Neural progenitor cell (in vitro differentiated cells): ENCODE measurements at places on chromosomes 1 and 21. TPM values are rescaled to one million over a fixed set of nuclear protein-coding genes. Genes with fewer than 3 reads are reported as not detected.

The LRRC41 gene
- total RNA-seq = 43.1 and 86.2 TPM in 2 replicates

The CLDN17 gene
- not detected in 2 replicates for total RNA-seq

The PLEKHO1 gene
- total RNA-seq = 39.3 and 43.3 TPM in 2 replicates

The FAM131C gene
- 0.13 and 2.6 TPM in 2 replicates for total RNA-seq

The RGS16 gene
- 12.5 and 16.4 TPM in 2 replicates for total RNA-seq

The PCP4L1 gene
- 0.46 and 0.69 TPM in 2 replicates for total RNA-seq

The PTGS2 gene
- total RNA-seq = 0.03 and 0.37 TPM in 2 replicates

The IGSF3 gene
- total RNA-seq = 24.0 and 33.7 TPM in 2 replicates

The SYNC gene
- total RNA-seq = not detected in 2 replicates

The PODN gene
- 0.09 TPM in 1 of 2 replicates, not detected in the other for total RNA-seq

The S100A7 gene
- total RNA-seq = not detected in 2 replicates

The KCNQ4 gene
- total RNA-seq = 0.87 TPM in 1 of 2 replicates, not detected in the other

The FAM43B gene
- total RNA-seq = 0.09 TPM in 1 of 2 replicates, not detected in the other

The ADGRB2 gene
- 7.1 and 21.2 TPM in 2 replicates for total RNA-seq

The TMCC2 gene
- 7.1 and 12.1 TPM in 2 replicates for total RNA-seq

The TMEM200B gene
- total RNA-seq = 0.56 and 1.1 TPM in 2 replicates

The ATAD3A gene
- total RNA-seq = 7.8 and 25.1 TPM in 2 replicates

The ERRFI1 gene
- total RNA-seq = 35.3 and 44.8 TPM in 2 replicates

The SESN2 gene
- total RNA-seq = 7.6 and 19.1 TPM in 2 replicates

The MMP23B gene
- 4.2 and 4.7 TPM in 2 replicates for total RNA-seq

The ASCL5 gene
- not detected in 2 replicates for total RNA-seq

The ADGRL2 gene
- 201 and 270 TPM in 2 replicates for total RNA-seq

The NBPF20 gene
- 0.37 and 0.68 TPM in 2 replicates for total RNA-seq

The DCST1 gene
- not detected in 2 replicates for total RNA-seq

The XCL2 gene
- not detected in 2 replicates for total RNA-seq

The DIRAS3 gene
- 0.12 and 1.3 TPM in 2 replicates for total RNA-seq

The HES3 gene
- 5.5 and 22.2 TPM in 2 replicates for total RNA-seq

The UBXN10 gene
- total RNA-seq = 0.37 and 0.43 TPM in 2 replicates

The FCGR1A gene
- not detected in 2 replicates for total RNA-seq

The SELE gene
- total RNA-seq = not detected in 2 replicates

The IL12RB2 gene
- 0.06 and 0.25 TPM in 2 replicates for total RNA-seq

The BSND gene
- not detected in 2 replicates for total RNA-seq

The LRRC8D gene
- 32.6 and 55.7 TPM in 2 replicates for total RNA-seq

The RHEX gene
- total RNA-seq = not detected in 2 replicates

The OR6N1 gene
- not detected in 2 replicates for total RNA-seq

The SYT6 gene
- 8.1 and 13.6 TPM in 2 replicates for total RNA-seq

The EDN2 gene
- total RNA-seq = not detected in 2 replicates

The SLC44A5 gene
- 13.5 and 25.3 TPM in 2 replicates for total RNA-seq

The C1orf167 gene
- total RNA-seq = 0.22 TPM in 1 of 2 replicates, not detected in the other

The GPR37L1 gene
- total RNA-seq = 0.06 TPM in 1 of 2 replicates, not detected in the other

The CAPN8 gene
- total RNA-seq = not detected in 2 replicates

The PTAFR gene
- not detected in 2 replicates for total RNA-seq

The MTARC1 gene
- total RNA-seq = 11.3 and 11.5 TPM in 2 replicates

The MACO1 gene
- 14.8 and 17.7 TPM in 2 replicates for total RNA-seq

The SELP gene
- not detected in 2 replicates for total RNA-seq

The NPPA gene
- not detected in 2 replicates for total RNA-seq

The FLG gene
- total RNA-seq = not detected in 2 replicates

The RBM11 gene
- total RNA-seq = 6.2 and 9.4 TPM in 2 replicates
